CD4-positive, alpha-beta T cell treated with Interleukin-4 for 1 hour (primary cell): ENCODE measurements at places on chromosomes 16 and 17.
A peak's percentile ranks its signal among the peaks of the same experiment; 100 is the strongest.

GRCh38 chr17:36533935-36534839 lies 481 bp downstream of the MYO19 start:
- peak; percentile 56 for DNase-seq

GRCh38 chr17:3900646-3901045 lies 7.8 kb upstream of the CAMKK1 start:
- no peak for DNase-seq

DNA sequence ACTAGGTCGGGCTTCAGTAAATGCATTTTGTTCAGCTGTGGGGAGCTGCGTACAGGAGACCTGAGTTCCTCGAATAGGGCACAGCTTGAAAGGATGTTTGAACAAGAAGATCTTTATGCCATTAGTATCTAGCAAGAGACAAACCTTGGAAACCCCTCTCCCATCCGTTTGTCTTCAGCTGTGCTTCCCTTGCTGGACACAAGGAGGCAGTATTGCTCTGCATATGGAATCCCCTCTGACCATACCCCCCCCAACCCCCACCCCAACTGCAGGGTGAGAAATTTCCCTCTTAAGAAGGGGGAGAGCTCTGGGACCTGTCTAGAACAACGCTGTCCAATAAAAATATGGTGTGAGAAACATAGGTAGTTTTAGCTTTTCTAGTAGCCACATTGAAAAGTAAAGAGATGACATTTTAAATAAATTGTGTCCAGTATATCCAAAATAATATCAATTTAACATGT lies 1.6 kb downstream of the MRM1 start:
- DNase-seq, result peak; percentile 79

DNA sequence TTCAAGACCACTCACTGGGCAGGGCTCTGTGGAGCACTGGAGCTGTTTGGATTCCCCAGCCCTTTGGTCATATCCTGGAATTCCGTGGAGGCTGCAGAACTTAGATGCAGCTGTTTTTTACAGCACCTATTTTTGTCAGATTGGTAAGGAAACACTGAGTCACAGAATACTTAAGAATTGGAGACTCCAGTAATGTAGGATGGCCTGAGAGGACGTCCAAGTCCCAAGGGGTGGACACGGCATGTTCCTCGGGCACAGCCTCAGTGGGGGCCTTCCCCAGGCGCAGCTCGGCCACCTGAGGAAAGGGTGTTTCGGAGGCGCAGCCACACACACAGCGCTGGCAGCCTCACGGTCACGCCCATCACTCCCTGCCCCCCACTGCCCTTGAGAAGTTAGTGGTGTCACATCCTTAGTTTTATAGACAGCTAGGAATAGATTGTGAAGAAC lies 14.8 kb downstream of the PLD6 start:
- no peak for DNase-seq

- DNase-seq, result no peak
Observed at GRCh38 chr16:20042848-20043247, 30.8 kb downstream of the GPR139 start.

DNA sequence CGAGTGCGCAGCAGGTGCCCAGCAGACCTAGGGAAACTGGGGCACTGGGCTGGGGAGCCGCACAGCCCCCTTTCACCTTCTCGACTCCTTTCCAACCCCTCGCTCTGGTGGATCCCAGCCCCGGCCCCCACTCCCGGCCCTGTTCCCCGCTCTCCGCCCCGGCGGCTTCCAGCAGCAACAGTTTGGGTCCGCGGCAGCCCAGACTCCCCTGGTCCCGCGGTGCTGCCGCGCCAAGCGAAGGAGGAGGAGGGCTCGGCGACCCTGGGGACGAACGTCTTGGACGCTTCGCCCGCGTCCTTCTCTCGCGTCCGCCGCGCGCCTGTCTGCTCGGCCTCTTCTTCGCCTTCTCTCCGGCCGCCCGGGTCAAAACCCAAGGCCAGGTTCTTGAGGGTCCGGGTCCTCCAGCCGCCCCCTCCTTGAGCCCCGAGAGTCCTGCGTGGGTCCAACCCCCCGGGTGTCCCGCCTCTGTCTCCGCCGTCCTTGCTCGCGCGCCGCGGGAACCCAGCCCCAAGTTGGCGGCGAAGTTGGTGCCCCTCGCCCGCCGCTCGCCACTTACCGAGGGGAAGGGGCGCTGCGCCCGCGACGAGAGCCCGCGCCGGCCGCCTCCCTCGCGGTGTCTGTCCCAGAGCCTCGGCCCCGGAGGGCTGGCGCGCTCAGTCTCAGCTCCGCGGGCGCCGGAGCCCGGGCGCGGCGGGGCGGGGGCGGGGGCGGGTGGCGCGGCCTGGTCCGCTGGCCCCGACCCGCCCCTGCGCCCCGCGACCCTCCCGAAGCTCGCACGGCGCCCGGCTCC lies 1.4 kb upstream of the GRIN2C start:
- no peak for DNase-seq

- no peak for DNase-seq
Observed at GRCh38 chr17:56130026-56130425, 23.2 kb upstream of the ANKFN1 start.

DNA sequence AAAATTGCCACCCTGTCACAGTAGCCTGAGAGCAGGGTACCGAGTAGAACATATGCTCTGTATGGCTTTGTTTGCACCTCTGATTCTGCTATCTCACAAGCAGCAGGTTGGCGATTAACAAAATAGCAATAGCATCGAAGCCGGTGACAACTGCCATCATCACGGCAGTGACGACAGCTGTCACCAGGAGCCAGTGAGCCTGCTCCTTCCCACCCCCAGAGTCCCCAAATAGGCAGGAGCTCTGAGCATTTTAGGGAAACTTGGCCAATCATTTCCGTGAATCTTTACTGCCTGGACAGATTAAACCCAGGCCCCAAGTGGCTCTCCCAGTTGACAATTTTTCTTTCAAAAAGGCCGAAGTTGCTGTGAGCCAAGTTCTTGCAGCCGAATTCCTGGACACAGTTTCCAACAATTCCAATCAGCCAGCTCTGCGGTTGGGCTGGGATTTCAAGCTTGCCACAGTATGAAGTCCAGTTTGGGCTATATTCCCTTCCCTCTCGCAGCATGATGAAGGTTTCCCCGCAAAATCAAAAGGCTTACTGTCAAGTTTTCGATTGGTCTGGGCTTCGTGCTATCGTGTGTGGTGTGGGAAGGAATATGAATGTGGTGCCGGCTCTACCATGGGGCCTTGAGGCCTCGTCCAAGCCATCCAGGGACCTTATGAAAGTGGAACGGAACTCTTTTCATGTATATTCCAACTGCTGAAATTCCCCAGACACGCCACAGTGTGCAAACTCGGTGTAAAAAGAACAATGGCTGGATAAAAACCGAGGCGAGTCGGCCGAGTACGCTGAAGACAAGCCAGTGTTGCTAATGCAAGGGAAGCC lies 186.6 kb downstream of the C16orf78 start:
- DNase-seq, result no peak

GRCh38 chr17:32575852-32576251 lies 89.1 kb downstream of the CDK5R1 start:
- no peak for DNase-seq

DNA sequence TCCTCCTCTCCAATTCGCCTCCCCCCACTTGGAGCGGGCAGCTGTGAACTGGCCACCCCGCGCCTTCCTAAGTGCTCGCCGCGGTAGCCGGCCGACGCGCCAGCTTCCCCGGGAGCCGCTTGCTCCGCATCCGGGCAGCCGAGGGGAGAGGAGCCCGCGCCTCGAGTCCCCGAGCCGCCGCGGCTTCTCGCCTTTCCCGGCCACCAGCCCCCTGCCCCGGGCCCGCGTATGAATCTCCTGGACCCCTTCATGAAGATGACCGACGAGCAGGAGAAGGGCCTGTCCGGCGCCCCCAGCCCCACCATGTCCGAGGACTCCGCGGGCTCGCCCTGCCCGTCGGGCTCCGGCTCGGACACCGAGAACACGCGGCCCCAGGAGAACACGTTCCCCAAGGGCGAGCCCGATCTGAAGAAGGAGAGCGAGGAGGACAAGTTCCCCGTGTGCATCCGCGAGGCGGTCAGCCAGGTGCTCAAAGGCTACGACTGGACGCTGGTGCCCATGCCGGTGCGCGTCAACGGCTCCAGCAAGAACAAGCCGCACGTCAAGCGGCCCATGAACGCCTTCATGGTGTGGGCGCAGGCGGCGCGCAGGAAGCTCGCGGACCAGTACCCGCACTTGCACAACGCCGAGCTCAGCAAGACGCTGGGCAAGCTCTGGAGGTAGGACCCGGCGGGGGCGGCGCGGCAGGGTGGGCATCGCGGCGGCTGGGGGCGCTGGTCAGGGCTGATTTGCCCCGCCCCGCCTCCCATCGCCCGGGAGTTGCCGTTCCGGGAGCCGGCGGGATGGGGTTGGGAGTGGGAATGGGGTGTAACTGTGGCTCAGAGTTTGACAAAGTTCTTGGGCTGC lies 567 bp downstream of the SOX9 start:
- no peak for DNase-seq

- no peak for DNase-seq
Observed at GRCh38 chr17:74546586-74546985, 671 bp upstream of the CD300C start.

- DNase-seq, result no peak
Observed at GRCh38 chr16:86575095-86575685, 3.2 kb upstream of the FOXL1 start.

- peak; percentile 81 for DNase-seq
Observed at GRCh38 chr17:44197980-44198720, 1.5 kb downstream of the ATXN7L3 start.

DNA sequence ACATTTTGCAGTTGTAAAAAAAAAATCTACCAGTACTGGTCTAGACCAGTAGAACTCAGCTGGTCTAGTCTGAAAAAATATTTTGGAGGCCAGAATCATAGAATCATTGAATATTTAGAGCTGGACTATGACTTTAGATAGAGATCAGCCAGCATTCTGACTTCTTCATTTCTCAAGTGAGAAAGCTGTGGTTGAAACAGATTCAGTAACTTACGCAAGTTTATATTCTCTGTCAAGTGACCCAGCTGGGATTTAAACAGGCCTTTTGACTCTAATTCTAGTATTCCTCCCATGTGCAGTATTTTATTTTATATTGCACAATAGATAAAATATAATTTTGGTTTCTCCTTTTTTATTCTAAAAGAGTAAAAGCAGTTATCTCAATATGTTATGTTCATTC lies 4.9 kb downstream of the TNRC6A start:
- no peak for DNase-seq

DNA sequence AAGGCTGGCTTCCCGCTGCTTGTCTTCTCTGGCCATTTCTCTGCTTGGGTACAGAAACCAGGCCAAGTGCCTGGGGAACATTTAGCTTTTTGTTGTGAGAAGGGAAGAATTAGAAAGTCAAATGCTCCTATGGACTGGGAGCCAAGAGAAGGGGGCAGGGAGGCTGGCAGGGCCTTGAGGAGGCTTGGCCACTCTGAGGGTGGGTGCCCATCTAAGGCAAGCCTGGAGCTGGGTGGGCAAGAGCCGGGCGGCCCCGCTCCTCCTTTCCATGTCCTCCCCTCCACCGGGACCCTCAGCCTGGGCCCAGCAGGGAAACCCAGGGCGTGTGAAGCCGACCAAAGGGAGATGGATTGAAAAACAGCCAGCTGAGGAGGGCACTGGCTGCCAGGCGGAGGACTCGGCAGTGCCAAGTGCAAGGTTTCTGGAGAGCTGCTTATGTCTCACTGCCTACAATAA lies 69.4 kb downstream of the NTN1 start:
- DNase-seq, result no peak

DNA sequence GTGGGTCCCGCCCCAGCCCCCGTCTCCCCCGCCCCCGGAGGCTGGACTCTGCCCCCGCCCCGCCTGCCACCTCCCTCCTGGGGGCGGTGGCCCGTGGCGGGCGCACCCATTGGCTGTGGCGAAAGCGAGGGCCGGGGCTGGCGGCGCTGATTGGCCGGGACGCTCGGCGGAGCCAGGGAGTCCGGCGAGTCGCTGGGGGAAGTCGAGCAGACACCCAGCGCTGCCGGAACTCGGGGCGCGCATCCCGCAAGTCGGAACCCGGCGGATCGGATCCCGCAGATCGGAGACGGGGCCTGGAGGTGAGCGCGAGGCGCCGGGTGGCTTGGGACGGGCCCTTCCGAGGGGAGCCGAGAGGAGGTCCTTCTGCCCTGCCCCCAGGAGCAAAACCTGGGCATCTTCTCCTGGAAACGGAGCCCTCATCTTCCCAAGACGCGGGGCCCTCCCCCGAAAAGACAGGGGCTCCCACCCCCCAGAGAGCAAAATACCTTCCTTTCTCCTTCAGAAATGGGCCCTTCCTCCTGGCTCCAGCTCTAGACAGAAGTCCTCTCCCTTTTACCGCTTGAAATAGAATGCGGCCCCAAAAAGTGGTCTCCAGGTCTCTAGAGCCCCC lies at the start of gene ABAT:
TSS of gene ABAT (plus strand) at position 205 of the 610 bp plus-strand sequence. CDS start 61,123 bp downstream, outside the sequence.
- peak; percentile 90 for DNase-seq

DNA sequence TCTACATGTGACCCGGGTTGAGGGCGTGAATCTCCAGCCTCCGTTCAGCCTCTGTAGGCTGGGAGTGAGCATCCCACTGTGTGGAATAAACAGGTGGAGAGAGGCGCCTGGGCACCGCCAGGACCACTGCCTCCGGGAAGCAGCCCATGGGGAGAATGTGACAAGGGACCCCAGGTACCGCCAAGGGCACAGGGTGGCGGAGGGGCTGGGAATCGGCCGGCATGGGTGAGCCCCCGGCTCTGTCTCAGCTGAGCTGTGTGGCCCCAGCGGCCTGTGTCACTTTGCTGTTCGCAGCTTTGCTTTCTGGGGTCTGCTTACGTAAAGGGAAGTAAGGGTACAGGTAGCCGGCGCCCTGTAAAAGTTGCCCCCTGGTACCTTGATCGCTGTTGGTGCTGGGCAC lies 11.5 kb downstream of the GSE1 start:
- DNase-seq, result no peak

DNA sequence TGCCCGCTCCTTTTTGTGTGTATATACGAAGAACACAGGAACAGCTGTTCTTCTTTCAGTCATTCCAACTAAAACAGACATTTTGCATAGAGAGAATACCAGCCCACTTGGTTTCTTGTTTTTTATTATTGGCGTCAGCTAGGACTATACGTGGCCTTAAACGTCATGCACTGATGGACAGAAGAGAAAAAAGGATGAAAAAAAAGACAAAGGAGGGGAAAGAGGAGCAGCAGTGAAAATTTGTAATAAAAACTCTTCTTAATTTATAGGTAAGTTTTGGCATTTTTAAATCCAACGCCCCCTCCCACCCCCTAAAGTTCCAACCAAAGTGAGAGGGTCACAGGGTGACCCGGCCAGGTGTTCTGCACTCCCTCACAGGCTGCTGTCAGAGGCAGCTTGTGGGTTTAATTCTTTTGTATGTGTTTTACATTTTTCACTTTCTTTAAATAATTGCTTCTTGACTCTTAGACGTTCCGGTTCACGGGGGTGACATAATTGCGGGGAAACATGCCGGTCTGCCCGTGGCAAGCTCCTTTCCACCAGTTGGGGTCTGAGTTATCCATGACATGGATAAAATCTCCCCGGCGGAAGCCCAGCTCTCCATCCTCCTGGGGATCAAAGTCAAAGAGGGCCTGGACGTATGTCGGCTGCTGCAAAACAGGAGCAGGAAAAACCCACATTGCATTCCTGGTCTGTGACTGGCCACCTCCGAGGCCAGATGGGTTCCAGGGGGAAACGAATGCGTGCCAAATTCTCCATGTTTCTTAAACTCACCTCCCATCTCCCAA lies 30.9 kb upstream of the SLC25A19 start:
- no peak for DNase-seq

- DNase-seq, result peak; percentile 82
Observed at GRCh38 chr16:89201439-89202377, 1.4 kb upstream of the SLC22A31 start.

- DNase-seq, result no peak
Observed at GRCh38 chr17:78226055-78226758, 5.2 kb upstream of the TMEM235 start.
